ENCODE measurements at places on chromosomes 16 and 17.

- no peak for DNase-seq
Measured at GRCh38 chr16:48680881-48681280, 70.9 kb upstream of the N4BP1 start.

- DNase-seq, result no peak
Measured at GRCh38 chr17:61223725-61224124, 175.9 kb upstream of the TBX2 start.

- no peak for DNase-seq
Measured at GRCh38 chr17:49951362-49952082, 17.5 kb upstream of the DLX4 start.

DNA sequence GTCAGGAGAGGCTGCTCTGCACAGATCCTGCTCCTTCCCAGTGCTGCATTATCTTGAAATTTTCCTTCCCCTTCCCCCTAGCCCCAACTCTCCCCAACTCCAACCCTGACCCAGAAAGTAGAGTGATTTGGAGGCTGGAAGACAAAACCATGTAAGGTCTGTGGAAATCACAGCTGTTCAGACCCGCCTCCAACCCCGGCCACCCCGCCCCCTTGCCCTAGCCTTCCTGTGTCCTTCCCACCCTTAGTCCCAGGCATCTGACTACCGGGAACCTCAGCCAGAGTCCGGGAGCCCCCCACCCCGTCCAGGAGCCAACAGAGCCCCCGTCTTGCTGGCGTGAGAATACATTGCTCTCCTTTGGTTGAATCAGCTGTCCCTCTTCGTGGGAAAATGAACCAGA lies at the start of gene AOC3:
Gene AOC3 (plus strand): TSS at position 246 of the 400 bp plus-strand sequence. CDS start 145 bp downstream, at position 391.
- no peak for DNase-seq
